ENCODE measurements at places on chromosomes 2 and 18.

GRCh38 chr2:181910028-181910831 lies 18.7 kb downstream of the ITPRID2 start:
- no peak for DNase-seq

DNA sequence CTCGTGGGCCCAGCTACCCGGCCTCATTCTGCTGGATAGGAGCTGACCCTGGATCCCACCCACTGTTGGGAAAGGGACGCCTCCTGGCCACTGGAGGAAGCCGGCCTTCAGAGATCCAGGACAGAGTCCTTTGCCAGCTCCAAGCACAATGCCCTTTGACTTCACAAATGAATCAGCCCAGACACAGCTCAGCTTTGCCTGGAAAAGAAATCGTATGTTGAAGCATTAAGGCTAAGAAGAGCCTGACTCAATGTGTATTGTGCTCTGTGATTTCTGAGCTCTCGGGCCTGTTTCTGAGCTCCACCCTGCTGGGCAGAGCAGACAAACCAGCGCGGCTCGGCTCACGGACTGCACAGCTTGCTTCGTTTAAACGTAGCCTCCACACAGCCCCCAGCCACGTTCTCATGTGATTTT lies 162.9 kb upstream of the APCDD1 start:
- no peak for DNase-seq

GRCh38 chr2:37365669-37366068 lies 21.2 kb downstream of the QPCT start:
- DNase-seq: no peak

- DNase-seq: no peak
These were observed 213.1 kb downstream of the IKZF2 start for GRCh38 chr2:212938144-212938793.

- no peak for DNase-seq
These were observed 77.5 kb upstream of the FZD5 start for GRCh38 chr2:207847098-207847806.

DNA sequence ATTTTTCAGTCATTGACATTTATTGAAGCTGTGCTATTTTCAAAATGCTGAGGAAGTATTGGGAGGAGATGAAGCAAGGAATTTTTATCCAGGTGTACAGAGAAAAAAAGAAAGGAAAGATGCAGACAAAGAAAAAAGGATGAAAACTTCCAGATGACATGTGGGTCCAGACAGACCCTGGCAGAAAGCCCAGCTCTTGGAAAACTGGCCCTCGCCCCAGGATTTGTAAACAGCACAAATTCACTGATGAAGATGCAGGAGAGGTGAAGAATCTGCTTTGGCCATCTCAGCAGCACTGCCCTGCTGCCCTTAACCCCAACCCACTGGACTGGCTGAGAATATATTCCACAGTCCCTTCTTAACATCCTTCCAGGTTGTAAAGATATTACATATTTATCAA lies 12.5 kb downstream of the TACR1 start:
- peak; percentile 51 for DNase-seq

GRCh38 chr2:229273006-229273722 lies 2.1 kb upstream of the PID1 start:
- DNase-seq: no peak

GRCh38 chr2:105139556-105140239 lies 101.8 kb downstream of the MRPS9 start:
- no peak for DNase-seq

- no peak for DNase-seq
These were observed 52.3 kb downstream of the DIS3L2 start for GRCh38 chr2:232013701-232014353.

- no peak for DNase-seq
These were observed 46.4 kb upstream of the ODC1 start for GRCh38 chr2:10494351-10495066.

- no peak for DNase-seq
These were observed 638.1 kb downstream of the DSC3 start for GRCh38 chr18:30404422-30404821.

Measured in hindlimb muscle (tissue), 1 donor.